ENCODE measurements at places on chromosomes 4 and X.
A peak's percentile ranks its signal among the peaks of the same experiment; 100 is the strongest.

DNA sequence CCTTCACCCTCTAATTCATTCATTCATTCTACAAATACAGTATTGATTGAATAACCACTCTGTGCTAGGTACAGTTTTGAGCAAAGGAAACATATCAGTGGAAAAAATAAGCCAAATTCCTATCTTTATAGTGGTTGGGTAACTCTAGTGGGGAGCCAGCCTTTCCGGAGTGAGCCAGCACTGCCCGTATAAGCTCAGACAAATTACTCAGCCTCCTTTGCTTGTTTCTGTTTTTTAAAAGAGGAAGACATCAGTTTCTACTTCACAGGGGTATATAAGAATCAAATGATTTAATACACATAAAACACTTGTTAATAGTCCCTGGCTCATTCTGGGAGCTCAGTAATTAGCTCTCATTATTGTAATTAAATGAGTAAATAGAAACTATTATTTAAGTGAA, 238.2 kb upstream of the MAD2L1 start:
- no peak for DNase-seq

- DNase-seq: no peak
Measured at GRCh38 chr4:6142935-6143602, 57.3 kb downstream of the JAKMIP1 start.

DNA sequence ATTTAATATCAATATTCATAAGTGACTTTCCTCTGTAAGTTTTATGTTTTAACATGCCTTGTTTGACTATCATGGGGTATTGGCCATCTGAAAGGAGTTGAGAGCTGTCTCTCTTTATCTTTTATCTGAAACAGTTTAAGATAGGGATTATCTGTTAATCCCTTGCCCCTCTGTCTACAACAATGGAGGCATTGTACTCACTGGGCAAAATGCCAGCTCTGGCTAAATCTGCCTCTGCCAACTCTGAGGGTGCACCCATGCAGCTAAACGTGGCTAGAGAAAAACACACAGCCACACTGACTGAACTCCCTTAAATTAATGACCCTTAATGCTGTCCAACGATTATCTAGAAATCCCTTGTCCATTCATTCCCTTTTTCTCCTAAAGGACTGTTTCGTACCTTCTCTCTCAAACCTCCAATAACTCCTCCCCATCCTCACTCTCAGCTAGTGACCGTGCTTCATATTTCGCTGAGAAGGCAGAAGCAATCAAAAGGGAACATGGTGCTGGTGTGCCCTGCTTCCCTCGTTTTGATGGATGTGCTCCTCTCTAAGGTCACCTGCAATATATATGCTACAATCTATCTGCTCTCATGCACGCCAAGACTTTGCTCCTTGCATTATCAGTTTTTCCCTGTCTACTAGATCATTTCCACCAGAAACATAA, 10.3 kb downstream of the PHKA2 start:
- no peak for DNase-seq

DNA sequence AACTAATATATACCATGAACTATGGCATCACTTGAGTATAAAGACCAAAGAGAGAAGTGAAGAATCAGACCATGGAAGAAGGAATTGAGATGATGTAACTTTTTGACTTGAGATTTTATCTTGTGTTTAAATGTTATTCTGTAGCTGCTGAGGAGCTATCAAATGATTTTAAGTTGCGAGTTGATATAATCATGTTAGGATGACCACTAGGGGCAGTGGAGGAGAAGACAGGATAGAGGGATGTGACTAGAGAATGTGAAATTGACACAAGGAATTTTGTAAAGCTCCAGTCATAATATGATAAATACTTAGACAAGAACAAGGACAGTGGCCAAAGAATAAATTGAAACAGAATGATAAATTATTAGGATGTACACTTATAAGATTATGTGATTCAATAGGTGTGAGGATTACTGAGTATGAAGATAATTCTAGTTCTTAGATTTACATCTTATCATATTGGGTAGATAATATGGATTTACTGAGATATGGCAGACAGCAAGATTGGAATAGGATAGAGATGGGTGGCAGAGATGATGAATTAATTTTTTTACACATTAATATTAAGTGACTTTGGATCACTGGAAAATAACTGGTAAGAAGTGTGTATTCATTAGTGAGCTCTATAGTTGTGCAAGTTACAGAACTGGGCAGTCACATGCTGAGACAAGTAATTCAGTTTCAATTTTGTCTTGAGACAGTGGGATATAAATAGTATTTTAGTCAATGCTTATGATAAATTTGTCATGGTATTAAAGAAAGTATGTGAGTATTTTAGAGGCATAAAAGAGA, 816.0 kb upstream of the PCDH10 start:
- no peak for DNase-seq

GRCh38 chr4:6813725-6814124, 31.2 kb downstream of the KIAA0232 start:
- no peak for DNase-seq

GRCh38 chr4:26227601-26228229, 93.1 kb upstream of the RBPJ start:
- DNase-seq: no peak

GRCh38 chr4:84792366-84793301, 173.9 kb downstream of the WDFY3 start:
- no peak for DNase-seq

- no peak for DNase-seq
Measured at GRCh38 chr4:85488416-85488815, 13.5 kb downstream of the ARHGAP24 start.

- no peak for DNase-seq
Measured at GRCh38 chr4:38605753-38606586, 58.0 kb upstream of the KLF3 start.

DNA sequence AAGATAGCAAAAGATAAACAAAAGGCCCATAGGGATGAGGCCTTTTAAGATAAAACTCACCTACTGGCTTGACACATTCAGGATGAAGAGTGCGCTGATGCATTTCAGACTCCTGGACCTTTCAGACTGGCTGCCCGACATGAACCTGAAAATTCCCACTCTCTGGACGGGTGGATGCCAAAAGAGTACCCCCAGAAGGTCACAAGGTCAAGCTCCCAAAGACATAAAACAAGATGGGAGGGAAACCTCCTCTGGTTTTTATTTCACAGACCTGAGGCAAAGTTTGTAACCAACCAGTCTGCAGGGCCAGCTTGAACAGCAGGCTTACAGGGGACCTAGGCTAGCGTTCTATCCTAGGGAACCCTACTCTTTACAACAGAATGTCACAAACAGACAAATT, 123.2 kb upstream of the GC start:
- no peak for DNase-seq

GRCh38 chrX:131633285-131633917, 89.5 kb downstream of the OR13H1 start:
- DNase-seq: peak; percentile 47

- no peak for DNase-seq
Measured at GRCh38 chr4:186586205-186586604, 30.8 kb upstream of the MTNR1A start.

- DNase-seq: no peak
Measured at GRCh38 chrX:2228536-2228935, 272.2 kb downstream of the DHRSX start.

GRCh38 chr4:108861334-108861733, 98.5 kb upstream of the ETNPPL start:
- no peak for DNase-seq

DNA sequence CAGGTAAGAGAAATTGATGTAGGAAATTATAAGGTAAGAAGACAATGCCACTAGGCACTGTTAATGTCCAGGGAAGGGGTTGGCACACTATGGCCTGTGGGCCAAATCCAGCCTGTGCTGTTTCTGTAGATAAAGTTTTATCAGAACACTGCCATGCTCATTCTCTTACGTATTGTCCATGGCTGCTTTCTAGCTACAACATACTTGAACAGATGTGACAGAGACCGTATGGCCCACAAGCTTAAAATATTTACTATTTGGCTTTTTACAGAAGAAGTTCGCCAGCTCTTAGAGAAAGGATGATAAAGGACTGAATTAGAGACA, 168.0 kb downstream of the CDS1 start:
- DNase-seq: no peak

GRCh38 chr4:88630756-88631155, 38.5 kb downstream of the HERC3 start:
- no peak for DNase-seq

- DNase-seq: no peak
Measured at GRCh38 chrX:130136496-130136895, 26.2 kb upstream of the ELF4 start.

DNA sequence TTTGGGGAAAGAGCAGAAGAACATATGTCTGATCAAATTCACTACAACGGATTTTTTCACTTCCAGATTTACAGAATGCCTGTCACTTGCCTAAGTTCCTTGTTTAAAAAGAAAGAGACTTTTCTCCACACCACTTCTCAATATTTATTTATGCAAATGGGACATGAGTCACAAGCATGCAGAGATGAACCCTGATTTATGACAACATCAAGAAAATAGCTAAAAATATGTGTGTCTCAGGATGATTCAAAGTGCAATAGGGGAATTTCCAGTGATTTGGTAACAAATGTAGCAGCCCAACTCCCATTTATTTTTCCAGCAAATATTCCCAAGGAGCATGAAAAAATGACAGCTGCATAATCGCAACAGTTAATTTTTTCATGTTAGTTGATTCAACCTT, 180.4 kb upstream of the FAT1 start:
- no peak for DNase-seq

DNA sequence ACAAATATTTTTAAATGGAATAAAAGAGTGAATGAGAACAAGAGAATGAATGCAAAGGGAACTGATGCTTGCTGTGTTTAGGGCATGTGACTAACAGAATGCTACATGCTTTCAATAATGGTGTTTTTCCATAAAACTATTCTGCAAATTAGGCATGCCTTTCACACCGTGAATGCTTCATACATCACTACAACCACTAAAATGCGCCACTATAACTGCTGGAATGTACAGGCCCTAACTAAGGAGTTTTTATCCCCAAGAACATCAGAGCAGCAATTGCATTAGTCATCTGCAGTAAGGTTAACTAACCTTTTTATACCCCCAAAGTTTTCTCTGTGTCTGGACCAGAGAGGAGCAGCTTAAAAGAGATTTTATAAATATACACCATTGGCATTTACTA, 190.4 kb downstream of the ARAP2 start:
- DNase-seq: no peak

DNA sequence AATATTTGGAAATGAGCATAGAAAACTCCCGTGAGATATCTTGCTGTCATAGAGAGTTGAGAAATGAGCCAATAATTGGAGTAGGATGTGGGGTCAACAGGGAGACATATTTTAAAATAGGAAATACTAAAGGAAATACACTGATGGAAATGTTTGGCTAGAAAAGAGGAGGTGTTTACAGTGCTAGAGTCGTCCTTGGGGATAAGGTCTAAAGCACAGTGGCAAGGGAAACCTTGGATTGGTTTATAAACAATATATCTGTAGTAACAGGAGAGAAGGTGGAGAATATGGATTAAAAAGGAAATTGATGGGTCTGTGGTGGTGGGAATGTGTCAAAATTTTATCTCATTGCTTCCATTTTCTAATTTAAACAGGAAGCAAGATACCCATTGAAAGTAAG, 82.1 kb downstream of the PPEF2 start:
- no peak for DNase-seq

DNA sequence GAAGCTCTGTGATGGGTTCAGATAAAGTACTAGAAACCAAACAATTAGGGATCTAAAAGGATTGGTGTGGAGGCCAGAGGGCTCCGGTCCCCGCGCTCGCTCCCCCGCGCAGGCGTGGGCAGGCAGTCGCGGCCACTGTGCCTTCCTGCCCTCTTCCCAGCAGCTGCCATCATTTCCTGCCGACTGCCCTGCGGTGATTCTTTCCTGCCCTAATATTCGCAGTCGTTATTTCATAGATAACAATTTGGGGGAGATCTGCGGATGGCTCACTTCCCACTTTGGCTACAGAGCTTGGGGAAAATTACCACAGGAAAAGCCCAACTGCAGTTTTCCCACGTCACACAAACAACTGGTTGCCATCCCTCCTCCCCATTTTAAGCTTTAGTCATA, 2.2 kb downstream of the GRIA2 start:
- DNase-seq: no peak

DNA sequence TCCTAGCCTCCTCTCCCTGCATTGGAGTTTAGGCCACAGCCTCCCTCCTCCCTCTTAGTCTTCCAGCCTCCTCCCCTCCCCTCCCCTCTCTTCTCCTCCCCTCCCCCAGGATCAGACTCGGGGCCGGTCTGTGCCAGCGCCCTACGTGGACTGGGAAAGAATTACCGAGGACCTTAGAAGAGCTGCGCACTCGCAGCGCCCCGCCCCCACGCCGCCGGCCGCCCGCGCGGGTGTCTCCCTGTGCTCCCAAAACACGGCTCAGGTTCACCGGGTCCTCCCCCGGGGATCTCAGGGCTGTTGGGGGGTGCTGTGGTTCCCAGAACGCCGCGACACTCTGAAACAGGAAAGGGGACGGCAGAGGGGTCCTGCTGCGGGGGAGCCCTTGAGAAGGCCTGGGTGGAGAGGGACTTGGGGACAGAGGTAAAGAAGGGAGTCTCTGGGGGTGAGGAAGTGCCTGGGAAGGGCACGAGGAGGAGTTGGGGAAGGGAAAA, 122.3 kb upstream of the TBL1X start:
- DNase-seq: peak; percentile 62

DNA sequence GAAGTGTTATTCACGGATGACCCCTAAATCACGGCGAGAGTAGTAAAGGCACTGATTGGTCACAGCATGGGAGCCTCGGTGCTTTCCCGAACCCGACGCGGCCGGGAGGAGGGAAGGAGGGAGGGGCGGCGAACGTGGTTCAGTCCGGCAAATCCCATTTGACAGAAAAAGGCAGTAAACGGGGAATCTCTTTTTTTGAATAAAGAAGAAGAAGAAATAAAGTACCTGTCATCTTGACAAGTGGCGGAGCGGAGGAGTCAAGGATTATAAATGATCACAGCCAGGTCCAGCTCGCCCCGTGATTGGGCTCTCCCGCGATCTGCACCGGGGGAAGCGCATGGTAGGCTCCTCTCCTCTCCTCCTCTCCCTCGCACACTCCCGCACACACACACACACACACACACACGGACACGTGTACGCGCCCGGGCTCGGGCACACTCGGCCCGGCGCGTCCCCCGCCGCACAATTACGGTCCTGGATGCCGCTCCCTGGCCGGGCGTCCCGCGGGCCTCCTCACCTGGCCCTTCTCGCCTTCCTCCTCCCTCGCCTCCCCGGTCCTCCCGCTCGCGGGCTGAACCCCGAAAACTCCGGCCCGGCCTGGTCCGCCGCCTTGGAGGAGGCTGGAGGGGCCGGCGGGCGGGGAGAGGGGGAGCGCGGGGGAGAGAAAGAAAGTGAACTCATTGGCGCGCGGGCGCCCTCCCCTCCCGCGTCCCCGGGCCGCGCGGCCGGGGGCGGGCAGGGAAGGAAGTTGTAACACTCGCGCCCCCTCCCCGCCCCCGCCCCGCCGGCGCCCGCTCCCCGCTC, 99.2 kb upstream of the TENM3 start:
- no peak for DNase-seq

GRCh38 chrX:8815460-8816065, 14.4 kb upstream of the FAM9A start:
- DNase-seq: no peak

DNA sequence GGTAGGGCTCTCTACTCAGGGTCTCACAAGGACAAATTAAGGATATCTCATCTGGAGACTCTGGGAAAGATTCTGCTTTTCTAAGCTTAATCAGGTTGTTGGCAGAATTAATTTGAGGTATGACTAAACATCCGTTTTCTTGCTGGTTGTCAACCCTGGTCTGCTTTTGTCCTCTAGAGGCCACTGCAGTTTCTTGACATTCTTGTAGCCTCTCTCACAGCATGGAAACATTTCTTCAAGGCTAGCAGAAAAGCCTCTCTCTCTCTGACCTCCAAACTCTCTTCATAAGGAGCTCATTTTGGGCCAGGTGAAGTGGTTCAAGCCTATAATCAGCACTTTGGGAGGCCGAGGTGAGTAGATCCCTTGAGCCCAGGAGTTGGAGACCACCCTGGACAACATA, 749.5 kb upstream of the PCDH7 start:
- no peak for DNase-seq

All from stimulated activated CD8-positive, alpha-beta memory T cell treated with anti-CD3 and anti-CD28 coated beads, Interleukin-4, amount 100 ng/mL, for 48 hours (primary cell).